ENCODE measurements at places on chromosomes 1 and 21. TPM values are rescaled to one million over a fixed set of nuclear protein-coding genes. Genes with fewer than 3 reads are reported as not detected.

The HHIPL2 gene
- total RNA-seq = 0.09 TPM

- H3K27me3 ChIP-seq = peaks cover 77% of the 10 kb centered on the region
- H3K36me3 ChIP-seq = no peaks in the 10 kb centered on the region
- no peak overlapping the region for H3K27ac ChIP-seq
- no peak overlapping the region for H3K4me3 ChIP-seq
- H3K4me1 ChIP-seq = peaks cover 2% of the 10 kb centered on the region
- DNase-seq = peak; percentile 38
Measured at GRCh38 chr21:36693489-36694030, 5.4 kb upstream of the SIM2 start.

DNA sequence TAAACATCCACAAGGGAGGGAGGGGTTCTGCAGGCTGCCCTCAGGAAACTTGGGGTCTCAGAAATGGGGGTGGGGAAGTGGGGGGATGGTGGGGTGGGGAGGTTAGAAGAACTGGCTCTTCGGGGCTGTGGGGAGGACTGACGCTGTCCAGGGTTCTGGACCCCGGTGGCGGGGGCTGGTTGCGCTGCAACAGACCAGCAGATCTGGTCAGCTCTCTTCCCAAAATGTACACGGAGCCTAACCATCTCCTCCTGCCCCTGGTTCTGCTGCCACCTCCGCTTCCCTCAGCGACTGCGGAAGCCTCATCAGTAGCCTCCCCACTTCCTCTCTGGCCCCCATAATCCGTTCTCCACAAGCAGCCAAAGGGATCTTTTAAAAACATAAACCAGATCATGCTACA, 29.3 kb upstream of the C1QA start:
- no peak overlapping the region for H3K27ac ChIP-seq
- no peaks in the 10 kb centered on the region for H3K36me3 ChIP-seq
- no peaks in the 10 kb centered on the region for H3K4me1 ChIP-seq
- no peak overlapping the region for H3K4me3 ChIP-seq

The PPFIA4 gene
- 1.7 TPM for total RNA-seq

DNA sequence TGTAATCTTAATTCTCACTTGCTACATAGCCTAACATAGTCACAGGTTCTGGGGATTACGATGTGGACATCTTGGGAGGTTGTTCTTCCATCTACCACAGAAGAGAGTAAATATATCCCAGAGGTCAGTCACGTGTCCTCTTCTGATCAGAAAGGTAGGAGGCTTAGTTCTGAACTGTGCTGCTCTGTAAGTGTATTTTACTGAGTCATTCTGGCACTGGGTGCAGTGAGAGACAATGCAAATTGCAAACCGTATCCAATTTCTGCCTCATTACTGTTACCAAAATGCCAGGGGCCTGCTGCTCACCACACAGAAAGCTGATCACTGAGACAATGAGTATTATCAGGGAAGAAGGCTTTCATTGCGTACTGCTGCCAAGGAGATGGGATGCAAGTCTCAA, 104.0 kb downstream of the GABPA start:
- H3K27ac ChIP-seq = no peak overlapping the region
- no peak for DNase-seq
- H3K27me3 ChIP-seq = no peaks in the 10 kb centered on the region

DNA sequence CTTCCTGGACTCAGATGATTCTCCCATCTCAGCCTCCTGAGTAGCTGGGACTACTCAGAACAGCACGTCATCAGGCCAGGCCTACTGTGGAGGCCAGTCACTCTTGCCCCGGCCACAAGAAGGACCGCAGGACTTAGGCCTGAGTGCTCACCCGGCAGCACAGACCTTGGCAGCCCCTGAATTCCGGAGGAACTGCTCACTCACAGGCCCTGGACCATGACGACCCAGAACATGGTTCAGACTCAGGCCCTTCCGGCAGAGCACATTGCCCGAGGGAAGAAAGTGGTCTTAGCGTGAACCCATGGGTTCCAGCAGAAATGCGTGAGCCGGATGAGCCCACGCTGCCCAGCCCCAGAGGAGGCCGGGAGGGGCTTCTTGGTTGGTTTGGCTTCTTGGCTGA, 177.3 kb upstream of the TMEM51 start:
- no peak overlapping the region for H3K4me3 ChIP-seq
- no peaks in the 10 kb centered on the region for H3K4me1 ChIP-seq

GRCh38 chr1:160829766-160830165, 32.9 kb downstream of the CD244 start:
- no peaks in the 10 kb centered on the region for H3K36me3 ChIP-seq
- no peak overlapping the region for H3K4me3 ChIP-seq
- H3K27ac ChIP-seq = no peak overlapping the region
- DNase-seq = no peak

DNA sequence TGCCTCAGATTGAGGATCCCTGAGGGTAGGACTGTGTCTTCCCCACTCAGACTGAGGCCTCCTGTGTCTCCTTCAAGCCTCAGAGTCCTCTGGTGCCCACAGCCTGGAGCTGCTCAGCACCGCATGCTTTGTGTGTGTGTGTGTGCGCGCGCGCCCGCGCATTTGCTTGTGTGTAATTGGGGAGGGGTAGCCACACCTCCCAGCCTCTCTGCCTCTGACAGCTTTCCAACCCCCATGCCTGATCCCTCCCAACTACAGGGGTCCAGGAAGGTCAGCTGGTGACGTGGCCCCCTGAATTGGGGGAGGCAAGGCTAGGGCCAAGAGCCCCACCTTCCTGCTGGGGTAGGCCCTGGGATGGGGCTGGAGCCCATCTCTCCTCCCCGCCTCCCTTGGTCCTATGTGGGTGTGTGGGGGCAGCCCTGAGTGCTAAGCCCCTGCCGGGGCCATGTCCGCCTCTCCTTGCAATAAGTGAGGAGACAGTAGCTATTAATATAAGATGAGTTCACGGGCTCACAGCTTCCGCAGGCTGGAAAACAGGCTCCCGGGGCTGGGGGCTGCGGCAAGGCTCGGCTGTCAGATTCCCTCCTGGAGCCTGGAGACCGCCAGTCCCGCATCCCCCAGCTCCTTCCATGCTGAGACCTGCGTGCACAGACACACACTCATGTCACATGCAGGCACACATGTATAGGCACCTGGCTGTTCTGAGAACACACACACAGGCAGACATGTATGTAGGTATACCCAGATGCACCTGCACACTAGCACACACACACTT, 7.0 kb downstream of the GPR3 start:
- no peaks in the 10 kb centered on the region for H3K36me3 ChIP-seq
- H3K4me3 ChIP-seq = no peak overlapping the region
- DNase-seq = peak; percentile 71
- no peaks in the 10 kb centered on the region for H3K27me3 ChIP-seq
- no peak overlapping the region for H3K27ac ChIP-seq

The SEMA4A gene
- total RNA-seq = 45.9 TPM

DNA sequence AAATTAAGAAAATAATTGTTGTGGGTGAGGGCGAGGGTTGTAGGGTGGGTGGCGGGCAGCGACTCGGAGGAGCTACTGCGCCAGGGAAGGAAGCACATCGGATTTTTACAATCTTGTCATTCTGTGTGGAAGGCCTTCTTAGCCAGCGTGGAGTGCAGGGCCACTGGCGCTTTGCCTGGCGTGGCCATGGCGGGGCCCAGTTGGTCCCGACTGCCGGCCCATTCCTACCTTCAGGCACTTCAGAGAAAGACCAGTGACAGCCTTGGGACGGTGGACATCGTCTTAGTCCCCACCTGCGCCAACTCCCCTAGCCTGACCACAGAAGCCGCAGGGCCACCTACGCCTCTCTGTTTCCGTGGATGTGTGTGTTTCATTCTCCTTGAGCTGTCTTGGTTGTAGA, 136.9 kb upstream of the NEGR1 start:
- no peaks in the 10 kb centered on the region for H3K36me3 ChIP-seq
- H3K4me3 ChIP-seq = no peak overlapping the region
- no peak for DNase-seq
- H3K27me3 ChIP-seq = no peaks in the 10 kb centered on the region
- no peak overlapping the region for H3K27ac ChIP-seq

DNA sequence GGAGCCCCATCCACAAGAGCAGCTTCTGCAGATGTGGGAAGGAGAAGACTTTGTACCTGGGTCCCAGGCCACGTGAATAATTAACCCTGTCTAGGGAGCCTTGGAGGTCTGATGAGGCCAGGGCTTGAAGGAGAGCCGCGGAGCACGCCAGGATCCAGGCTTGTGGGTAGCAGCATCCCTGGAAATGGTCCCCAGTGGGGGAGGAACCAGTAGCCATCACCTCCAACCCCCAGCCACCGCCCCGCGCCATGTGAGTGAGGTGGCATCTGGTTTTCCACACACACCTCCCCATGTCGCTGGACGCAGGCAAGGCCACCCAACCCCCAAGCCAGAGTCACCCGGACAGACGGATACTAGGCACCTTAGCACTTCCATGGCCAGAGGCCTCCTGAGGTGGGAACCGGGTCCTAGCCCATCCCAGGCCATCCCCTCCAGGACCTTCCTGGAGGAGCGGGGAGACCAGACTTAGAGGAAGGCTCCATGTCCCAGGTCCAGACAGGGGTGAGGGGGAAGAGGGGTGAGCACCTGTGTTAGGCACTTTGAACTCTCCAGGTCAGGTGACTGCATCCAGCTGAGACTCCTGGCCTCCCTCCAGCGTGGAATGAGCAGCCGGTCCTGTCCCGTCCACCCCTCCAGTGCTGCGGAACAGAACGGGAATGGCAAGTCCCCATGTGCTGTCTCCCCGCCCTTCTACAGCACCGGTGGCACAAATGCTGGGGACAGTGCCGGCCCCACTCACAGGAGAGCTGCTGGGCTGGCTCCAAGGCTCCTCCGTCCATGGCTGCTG, 53.2 kb downstream of the RIPK4 start:
- no peaks in the 10 kb centered on the region for H3K27me3 ChIP-seq
- peak; percentile 65 for DNase-seq
- peak overlapping the region; percentile 78 for H3K27ac ChIP-seq
- peaks cover 9% of the 10 kb centered on the region for H3K4me1 ChIP-seq

The SUSD4 gene
- total RNA-seq = 14.0 TPM

- no peak overlapping the region for H3K4me3 ChIP-seq
- H3K27me3 ChIP-seq = no peaks in the 10 kb centered on the region
- DNase-seq = no peak
- no peaks in the 10 kb centered on the region for H3K36me3 ChIP-seq
- H3K27ac ChIP-seq = no peak overlapping the region
- H3K4me1 ChIP-seq = no peaks in the 10 kb centered on the region
Measured at GRCh38 chr1:203349773-203350524, 973 bp downstream of the FMOD start.

- no peak for DNase-seq
- H3K4me1 ChIP-seq = no peaks in the 10 kb centered on the region
- no peaks in the 10 kb centered on the region for H3K36me3 ChIP-seq
- no peak overlapping the region for H3K27ac ChIP-seq
- H3K27me3 ChIP-seq = no peaks in the 10 kb centered on the region
Measured at GRCh38 chr1:12196641-12197482, 30.1 kb downstream of the TNFRSF1B start.

The SSU72 gene
- 102 TPM for total RNA-seq

- no peak overlapping the region for H3K27ac ChIP-seq
- no peaks in the 10 kb centered on the region for H3K27me3 ChIP-seq
- H3K36me3 ChIP-seq = no peaks in the 10 kb centered on the region
- DNase-seq = peak; percentile 68
- H3K4me1 ChIP-seq = peaks cover 6% of the 10 kb centered on the region
Measured at GRCh38 chr1:77513839-77514763, 168.4 kb downstream of the ZZZ3 start.

DNA sequence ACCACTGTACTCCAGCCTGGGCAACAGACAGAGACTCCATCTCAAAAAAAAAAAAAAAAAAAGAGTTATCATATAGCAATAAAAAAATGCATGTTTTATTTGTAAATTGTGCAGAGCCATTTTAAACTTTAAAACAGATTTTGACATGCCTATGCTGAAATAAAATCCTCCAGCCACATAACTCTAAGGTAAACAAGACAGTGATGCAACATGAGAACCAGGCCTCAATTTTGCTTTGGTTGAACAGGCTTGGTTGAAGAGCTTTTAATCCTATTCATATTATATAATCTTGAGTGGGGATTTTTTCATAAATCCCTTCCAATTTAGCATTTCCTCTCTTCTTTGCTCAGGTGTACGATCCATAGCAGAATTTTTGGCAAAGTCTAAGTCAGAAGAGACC, 26.1 kb downstream of the ARMH1 start:
- no peak overlapping the region for H3K27ac ChIP-seq
- H3K4me3 ChIP-seq = no peak overlapping the region
- no peaks in the 10 kb centered on the region for H3K4me1 ChIP-seq
- H3K27me3 ChIP-seq = no peaks in the 10 kb centered on the region
- H3K36me3 ChIP-seq = no peaks in the 10 kb centered on the region

DNA sequence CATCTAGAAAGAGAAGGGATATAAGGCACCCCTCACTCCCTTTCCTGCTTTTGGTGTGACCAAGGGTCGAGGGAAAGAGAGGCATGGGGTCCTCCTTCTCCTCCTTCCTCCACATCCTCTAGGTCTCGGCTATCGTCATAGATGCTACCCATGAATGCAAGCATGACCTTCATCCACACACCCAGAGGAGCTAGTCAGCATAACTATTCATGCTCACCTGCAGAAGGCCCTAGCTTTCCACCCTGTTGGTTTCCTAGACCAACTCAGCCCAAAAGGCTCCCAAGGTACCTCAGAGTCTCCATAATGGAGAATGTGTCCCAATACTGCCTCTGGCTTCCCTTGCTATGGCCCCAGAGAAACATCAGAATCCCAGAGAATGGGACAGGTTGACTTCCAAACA, 33.2 kb downstream of the MSTO1 start:
- H3K4me3 ChIP-seq = no peak overlapping the region
- H3K4me1 ChIP-seq = no peaks in the 10 kb centered on the region
- H3K27ac ChIP-seq = no peak overlapping the region
- H3K36me3 ChIP-seq = no peaks in the 10 kb centered on the region

DNA sequence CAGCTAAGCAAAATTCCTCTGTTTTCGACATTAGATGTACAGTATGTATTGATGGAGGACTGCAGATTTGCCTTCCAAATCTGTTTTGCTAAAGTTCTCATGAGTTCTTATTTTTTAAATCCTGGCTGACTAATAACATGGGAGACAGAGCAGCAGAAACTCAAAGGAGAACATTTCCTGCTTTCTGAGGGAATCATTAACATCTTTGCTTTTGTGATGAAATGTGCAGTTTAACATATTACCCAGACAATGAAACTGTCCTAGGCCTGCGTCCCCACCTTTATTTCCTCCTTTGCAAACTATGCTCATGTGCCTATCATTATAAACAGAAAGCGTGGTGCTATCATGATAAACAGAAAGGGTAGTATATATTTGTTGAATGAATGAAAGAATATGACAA, 149.9 kb downstream of the ZP4 start:
- no peaks in the 10 kb centered on the region for H3K27me3 ChIP-seq
- no peak for DNase-seq
- no peaks in the 10 kb centered on the region for H3K36me3 ChIP-seq
- H3K4me3 ChIP-seq = no peak overlapping the region

DNA sequence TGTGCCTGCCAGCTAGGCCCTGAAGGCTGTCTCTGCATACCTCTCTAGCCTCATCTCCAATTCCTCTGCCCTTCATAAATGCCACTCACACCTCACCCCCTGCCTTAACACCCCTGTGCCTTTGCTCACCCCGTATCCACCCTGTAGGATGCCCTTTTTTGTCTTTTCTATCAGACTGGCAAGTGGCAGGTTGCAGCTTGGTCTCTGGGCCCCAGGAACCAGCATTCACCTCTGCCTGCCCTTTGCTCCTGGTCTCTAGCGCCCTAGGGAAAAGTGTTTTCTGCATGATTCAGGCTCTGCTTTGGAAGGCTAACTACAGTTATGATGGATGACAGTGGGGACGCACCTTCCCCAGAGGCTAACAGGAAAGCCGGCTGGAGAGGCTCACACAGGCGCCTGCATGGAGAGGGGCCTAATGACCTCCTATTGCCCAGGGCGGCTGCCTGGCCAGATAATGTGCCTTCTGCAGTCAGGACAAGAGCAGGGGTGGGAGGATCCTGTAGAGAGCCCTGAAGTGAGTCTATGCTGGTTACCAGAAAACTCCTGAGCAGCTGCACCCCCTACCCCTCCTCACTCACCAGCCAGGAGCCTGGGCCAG, 11.2 kb downstream of the KANK4 start:
- no peak for DNase-seq
- H3K27ac ChIP-seq = no peak overlapping the region
- no peaks in the 10 kb centered on the region for H3K36me3 ChIP-seq
- H3K4me3 ChIP-seq = no peak overlapping the region
- H3K4me1 ChIP-seq = peaks cover 5% of the 10 kb centered on the region

Data from kidney (tissue), 22 donors.